RWPE1 (cell line): ENCODE measurements at places on chromosomes 6 and 20.
A peak's percentile ranks its signal among the peaks of the same experiment; 100 is the strongest.

- no peak for DNase-seq
Measured at GRCh38 chr20:53921443-53921973, 148.9 kb downstream of the BCAS1 start.

GRCh38 chr6:2917801-2918445 lies 14.8 kb upstream of the SERPINB9 start:
- no peak for DNase-seq

DNA sequence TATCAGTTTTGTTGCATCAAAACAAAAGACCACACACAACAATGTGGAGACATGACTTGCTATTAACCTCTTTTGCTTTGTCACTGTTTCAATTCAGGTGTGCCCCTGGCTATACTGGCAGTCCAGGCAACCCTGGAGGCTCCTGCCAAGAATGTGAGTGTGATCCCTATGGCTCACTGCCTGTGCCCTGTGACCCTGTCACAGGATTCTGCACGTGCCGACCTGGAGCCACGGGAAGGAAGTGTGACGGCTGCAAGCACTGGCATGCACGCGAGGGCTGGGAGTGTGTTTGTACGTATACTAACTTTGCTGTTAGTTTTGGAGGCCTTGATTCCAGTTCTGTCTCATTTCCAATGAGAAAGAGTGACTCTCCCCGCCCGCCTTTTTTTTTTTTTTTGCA lies 356.9 kb downstream of the ARHGAP18 start:
- peak; percentile 50 for DNase-seq

- DNase-seq = no peak
Measured at GRCh38 chr6:114051031-114051430, 80.1 kb upstream of the HDAC2 start.

GRCh38 chr6:56514395-56514794 lies 128.3 kb downstream of the DST start:
- no peak for DNase-seq

GRCh38 chr6:30615219-30615957 lies 1.7 kb downstream of the PPP1R10 start:
- DNase-seq = no peak

- no peak for DNase-seq
Measured at GRCh38 chr20:44702776-44703175, 12.4 kb upstream of the CCN5 start.
